ENCODE measurements at places on chromosomes 13 and 19.
A peak's percentile ranks its signal among the peaks of the same experiment; 100 is the strongest.

GRCh38 chr13:27593267-27593666 lies 27.1 kb downstream of the LNX2 start:
- DNase-seq, result no peak

GRCh38 chr13:32195713-32196112 lies 119.5 kb downstream of the ZAR1L start:
- no peak for DNase-seq

GRCh38 chr19:44598880-44599279 lies 14.5 kb upstream of the IGSF23 start:
- DNase-seq, result no peak

DNA sequence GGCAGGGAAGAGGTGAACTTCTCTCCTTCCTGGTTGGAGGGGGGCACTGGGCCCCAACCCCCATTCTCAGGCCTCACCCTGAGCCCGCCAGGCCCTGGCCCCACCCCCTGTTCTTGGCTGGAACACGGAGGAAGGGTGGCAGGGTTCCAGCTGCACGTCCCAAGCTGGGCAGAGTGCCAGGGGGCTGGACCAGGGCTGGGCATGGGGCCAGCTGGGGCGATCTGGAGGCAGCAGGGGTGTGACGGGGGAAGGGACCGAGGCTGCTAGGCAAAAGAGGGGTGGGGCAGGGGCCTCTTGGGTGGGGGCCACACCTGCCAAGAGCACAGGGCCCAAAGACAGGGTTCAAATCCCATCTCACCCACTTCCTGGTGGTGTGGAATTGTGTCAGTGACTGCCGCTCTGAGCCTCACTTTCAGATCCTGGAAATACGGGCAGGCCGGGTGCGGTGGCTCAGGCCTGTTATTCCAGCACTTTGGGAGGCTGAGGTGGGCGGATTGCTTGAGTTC lies 2.2 kb downstream of the HIF3A start:
- DNase-seq, result peak; percentile 86

DNA sequence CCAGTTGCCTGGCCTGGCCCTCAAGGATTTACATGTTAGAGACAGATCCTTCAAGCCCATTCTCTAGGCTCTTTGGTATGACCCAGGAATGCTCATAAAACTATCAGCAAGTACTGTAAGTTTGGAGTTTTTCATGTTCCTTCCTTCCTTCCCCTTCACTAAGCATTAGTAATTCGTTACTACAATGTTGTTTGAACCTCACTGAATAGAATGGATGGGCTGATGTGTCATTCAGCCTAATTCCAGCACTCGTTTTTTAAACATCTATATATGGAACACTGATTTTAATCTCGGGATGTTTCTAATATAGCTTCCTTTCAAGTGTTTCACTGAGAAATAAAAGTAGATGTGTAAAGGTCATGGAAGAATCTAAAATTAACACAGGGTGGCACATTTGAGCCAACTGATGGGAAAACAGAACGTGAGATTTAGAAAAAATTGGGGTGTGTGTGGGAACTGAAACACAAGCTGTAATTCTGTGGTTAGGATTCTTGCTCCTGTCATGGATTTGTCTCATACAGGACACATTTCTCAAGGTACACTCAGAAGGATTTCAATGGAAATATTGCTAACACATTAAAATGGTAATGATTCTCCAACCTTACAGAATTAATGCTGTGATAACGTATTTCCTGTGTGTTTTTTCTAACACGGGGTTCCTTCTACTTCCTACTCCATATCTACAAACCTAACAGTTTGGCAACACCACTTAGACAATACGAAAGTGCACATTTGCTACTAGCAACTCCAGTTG lies 93.4 kb downstream of the FLT1 start:
- no peak for DNase-seq

GRCh38 chr13:28655561-28655960 lies 3.4 kb upstream of the POMP start:
- DNase-seq, result no peak

DNA sequence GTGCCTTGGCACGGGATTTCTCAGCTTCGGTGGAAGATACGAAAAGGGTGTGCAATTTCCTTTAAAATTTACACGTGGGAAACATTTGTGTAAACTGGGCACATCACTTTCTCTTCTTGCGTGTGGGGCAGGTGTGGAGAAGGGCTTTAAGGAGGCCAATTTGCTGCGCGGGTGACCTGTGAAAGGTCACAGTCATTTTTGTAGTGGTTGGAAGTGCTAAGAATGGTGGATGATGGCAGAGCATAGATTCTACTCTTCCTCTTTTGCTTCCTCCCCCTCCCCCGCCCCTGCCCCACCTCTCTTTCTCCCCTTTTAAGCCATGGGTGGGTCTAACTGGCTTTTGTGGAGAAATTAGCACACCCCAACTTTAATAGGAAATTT lies 7.2 kb downstream of the SLITRK5 start:
- DNase-seq, result no peak

All from caudate nucleus (tissue), 63 donors.